ENCODE measurements at places on chromosomes 7 and 10.

DNA sequence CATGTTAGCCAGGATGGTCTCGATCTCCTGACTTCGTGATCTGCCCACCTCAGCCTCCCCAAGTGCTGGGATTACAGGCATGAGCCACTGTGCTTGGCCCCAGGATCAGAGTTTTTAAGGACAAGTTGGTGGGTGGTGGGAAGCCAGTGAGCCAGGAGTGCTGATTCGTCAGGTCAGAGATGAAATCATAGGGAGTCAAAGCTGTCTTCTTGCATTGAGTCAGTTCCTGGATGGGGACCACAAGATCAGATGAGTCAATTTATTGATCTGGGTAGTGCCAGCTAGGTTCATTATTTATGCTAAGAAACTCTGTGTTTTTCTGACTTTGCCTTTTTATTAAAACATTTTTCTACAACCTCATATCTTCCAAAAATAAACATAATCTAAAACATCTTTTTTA is 423.8 kb downstream of the ARL4A start:
- DNase-seq, result peak; percentile 21

DNA sequence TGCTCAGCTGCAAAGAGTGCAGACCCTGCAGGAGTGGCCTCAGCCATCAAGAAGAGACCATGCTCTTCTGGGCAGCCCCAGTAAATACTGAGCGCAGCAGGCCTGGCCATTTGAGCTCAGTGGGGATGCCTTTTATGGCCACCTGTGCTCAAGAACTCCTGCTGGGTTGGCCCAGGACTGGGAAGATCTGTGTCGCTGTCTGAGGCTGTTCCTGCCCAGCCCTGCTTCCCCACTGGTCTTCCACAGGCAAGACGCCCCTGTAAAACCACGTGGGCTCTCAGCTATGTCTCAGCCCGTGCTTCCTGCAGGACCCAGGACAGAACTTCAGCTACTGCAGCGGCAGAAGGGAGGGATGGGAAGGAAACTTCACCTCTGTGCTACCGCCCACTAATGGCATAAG is 10.5 kb upstream of the PPIF start:
- DNase-seq, result no peak

GRCh38 chr7:134660242-134660785 is 13.7 kb downstream of the BPGM start:
- DNase-seq, result no peak

- no peak for DNase-seq
Observed at GRCh38 chr7:88540012-88540411, 219.5 kb upstream of the ZNF804B start.

GRCh38 chr7:148987751-148988512 is 40.4 kb downstream of the PDIA4 start:
- DNase-seq, result peak; percentile 75

DNA sequence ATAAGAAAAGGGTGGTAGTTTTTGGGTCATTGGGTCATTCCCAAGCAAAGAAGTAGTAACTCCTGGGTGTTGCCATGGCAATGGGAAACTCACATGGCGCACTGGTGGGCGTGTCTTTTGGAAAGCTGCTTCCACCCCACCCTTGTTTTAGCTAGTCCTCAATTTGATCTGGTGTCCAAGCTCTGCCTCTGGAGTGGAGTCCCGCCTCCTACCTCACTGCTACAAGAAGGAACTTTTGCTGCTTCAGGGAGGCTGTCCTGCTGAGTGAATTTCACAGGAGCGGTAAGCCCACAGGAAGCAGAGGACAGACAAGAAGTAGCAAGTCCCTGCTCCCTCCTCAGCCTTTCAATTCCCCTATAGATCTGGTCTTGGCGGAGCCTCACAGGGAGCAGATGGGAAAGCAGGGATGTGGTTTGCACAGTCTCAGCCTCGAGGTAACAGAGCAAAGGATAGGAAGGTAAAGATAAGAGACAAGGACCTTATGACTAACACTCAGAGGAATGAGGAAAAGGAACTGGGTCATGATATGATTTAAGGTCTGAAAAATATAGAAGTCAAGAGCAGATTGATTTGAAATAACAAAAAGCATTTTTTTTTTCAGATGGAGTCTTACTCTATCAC is 700.3 kb downstream of the TNS3 start:
- DNase-seq, result no peak

GRCh38 chr10:124644771-124645415 is 99.3 kb downstream of the FAM53B start:
- DNase-seq, result no peak

DNA sequence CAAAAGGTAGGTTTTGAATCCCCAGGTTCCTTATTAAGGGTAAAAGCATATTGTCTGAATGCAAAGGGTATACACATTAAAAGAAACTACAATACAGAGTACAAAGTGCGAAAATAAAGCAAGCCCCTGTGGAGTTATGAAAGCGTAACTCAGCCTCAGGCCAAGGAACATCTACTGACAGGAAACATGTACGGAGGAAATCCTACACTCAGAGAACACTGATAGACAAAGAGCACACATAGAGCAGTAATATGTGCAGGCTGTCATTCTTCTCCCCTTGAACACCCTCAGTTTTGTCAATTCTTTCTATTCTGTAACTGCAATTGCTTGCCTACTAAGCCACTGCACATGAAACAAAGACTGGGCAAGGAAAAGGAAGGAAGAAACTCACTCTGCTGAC is 150.2 kb downstream of the DGKB start:
- no peak for DNase-seq

DNA sequence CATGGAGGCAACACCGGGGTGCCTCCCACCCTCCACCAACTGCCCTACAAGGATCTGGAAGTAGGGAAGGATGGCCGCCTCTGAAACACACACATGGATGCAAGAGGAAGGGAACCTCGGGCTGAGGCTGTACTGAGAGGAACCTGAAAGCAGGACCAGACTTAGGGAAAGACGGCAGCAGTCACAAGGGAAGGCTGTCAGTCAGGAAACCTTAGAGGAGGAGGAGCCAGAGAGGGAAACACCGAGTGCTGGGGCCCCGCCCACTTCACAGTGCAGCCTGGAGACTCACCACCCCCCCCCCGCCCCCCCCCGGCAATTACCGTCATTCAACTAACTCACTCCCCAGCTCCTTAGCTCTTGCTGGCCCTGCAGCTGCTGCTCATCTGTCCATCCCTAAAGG is 2.5 kb downstream of the CYREN start:
- peak; percentile 34 for DNase-seq

- no peak for DNase-seq
Observed at GRCh38 chr7:121023683-121024511, 35.4 kb downstream of the CPED1 start.

DNA sequence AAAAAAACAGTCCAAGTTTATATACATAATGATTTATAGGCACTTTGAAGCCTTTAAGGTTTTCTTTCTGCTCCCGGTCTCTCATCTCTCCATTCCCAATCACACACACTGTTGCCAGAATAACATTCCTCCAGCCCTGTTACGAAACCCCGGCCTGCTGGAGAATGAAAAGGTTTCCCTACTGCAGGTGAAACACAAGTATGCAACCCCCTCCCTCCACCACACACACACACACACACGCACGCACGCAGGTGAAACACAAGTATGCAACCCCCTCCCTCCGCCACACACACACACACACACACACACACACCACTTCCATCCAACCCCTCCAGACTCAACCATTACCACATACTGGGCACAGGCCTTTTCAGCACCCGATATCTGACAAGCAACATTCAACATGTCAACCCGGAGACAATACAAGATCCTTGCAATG is 87.5 kb downstream of the PARD3 start:
- no peak for DNase-seq

- peak; percentile 30 for DNase-seq
Observed at GRCh38 chr10:100183481-100183880, 2.3 kb downstream of the ERLIN1 start.

- peak; percentile 10 for DNase-seq
Observed at GRCh38 chr7:75054744-75055143, 18.9 kb downstream of the RCC1L start.

- no peak for DNase-seq
Observed at GRCh38 chr7:4840079-4840501, 21.7 kb downstream of the PAPOLB start.

GRCh38 chr10:125700355-125700911 is 17.5 kb upstream of the TEX36 start:
- DNase-seq, result peak; percentile 12

- DNase-seq, result no peak
Observed at GRCh38 chr10:90709727-90710126, 148.1 kb downstream of the HTR7 start.

- DNase-seq, result no peak
Observed at GRCh38 chr10:124378271-124378670, 40.5 kb downstream of the OAT start.

DNA sequence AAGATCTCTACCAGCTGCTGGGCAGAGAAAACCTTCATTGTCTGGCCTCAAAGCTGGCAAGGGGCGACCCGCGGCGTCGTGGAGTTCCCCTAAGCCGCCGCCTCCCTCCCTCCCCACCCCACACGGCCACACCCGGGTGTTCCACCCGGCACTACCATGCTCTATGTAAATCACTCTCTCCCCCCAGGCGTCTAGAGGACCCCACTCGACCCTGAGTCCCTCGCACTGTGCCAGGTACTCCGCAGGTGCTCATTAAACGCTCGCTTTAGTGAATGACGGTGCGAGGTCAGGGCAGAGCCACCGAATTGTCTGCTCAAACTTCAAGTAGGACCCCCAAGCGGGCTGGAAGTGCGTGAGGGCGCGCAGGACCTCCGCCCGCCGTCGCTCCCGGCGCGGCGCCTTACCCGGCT is 628 bp downstream of the PARP12 start:
- peak; percentile 37 for DNase-seq

DNA sequence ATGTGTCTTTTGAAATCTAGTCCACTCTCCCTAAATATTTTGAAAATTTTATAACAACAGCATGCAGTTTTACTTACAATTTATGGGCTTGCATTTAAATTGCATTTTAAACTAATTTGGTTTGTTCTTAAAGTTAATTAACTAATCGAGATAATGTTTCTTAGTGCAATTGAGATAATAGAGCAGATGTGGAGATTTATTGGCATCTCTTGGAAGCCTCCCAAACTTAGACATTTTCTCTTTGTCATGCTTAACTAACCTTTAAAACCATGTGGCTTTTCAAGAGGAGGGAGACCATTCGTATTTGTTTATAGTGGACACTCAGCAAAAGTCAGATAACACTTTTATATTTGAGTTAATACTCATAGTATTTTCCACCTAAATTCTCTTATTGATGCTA is 887.0 kb upstream of the CELF2 start:
- no peak for DNase-seq

GRCh38 chr7:151621961-151622360 is 102.3 kb upstream of the RHEB start:
- DNase-seq, result no peak

DNA sequence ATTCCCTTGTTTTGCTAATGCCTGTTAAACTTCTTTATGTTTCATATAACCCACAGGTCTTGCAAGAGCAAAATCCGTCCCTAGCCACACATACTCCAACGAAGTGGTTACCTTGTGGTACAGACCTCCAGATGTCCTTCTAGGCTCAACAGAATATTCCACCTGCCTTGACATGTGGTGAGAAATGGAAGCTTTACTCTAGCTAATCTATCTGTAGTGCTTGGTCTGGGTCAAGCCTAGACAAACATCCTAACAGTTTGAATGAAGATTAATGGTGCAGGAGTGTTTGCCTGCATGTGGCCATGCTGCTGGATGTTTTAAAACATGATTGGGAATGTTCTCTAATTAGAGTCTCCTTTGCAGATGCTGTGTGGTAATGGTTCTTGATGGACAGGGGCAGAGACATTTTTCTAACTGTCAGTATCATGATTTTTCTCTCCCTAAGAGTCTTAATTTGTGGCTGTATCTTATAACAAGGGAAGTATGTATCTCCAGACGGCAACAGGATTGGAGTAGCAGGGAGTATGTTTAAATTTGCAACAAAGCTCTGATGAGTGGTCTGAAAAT is 308.5 kb upstream of the FZD1 start:
- DNase-seq, result no peak

GRCh38 chr10:84542522-84543490 is 214.4 kb downstream of the CCSER2 start:
- DNase-seq, result no peak

GRCh38 chr7:127907110-127908040 is 123.9 kb downstream of the LRRC4 start:
- DNase-seq, result no peak

DNA sequence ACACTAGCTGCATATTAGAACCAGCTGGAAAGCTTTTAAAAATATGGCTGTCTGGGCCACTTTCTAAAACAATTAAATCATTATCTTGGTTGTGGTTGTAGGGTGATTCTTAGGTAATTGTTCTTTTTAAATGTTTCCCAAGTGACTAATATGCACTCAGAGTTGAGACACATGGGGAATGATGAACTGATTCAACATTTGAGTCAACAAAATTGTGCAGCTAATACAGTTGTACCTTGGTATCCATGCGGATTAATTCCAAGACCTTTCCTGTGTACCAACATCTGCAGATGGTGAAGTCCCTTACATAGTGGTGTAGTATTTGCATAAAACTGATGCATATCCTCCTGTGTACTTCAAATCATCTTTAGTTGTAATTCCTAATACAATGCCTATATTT is 242.2 kb downstream of the ATRNL1 start:
- DNase-seq, result peak; percentile 32

DNA sequence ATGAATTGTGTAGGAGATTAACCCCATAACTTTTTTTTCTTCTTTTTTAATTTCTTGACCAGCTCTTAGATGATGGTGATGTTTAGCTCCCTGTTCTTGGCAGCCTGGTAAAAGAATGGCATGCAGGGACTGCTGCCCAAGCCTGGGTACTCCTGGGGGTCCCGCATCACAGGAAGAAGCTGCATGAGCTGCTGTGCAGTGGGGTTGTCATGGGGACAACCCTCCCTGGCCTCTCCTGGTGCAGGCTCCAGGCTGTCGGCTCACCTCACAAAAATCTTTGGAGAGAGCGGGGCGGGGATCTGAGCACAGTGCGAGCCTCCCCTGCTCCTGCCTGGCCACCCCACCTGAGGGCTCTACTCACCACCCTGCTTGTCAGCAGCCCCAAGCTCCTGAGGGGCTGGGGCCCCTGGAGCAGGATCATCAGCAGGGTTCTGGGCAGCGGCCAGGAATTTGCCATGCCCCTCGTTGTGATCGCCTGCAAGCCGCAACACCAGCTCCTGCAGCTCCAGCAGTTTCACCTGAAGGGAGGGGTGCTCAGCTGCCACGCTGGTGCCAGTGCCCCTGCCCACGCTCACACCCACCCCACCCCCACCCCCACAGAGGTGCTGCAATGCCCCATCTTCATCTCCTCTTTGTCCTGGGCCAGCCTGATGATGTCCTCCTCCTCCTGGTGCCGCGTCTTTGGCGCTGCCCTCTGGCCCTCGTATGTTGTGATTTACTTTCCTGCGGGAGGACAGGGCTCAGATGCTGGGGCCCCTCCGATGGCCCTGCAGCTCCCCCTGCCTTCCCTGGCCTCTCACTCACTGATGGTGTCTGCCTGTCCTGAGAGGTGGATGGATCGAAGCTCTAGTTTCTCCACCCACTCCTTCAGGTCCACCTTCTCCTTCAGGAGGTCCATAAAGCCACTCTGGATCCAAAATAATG is 15.5 kb upstream of the MTPAP start:
- DNase-seq, result no peak

GRCh38 chr10:72244573-72245038 is 28.5 kb upstream of the ASCC1 start:
- DNase-seq, result no peak

DNA sequence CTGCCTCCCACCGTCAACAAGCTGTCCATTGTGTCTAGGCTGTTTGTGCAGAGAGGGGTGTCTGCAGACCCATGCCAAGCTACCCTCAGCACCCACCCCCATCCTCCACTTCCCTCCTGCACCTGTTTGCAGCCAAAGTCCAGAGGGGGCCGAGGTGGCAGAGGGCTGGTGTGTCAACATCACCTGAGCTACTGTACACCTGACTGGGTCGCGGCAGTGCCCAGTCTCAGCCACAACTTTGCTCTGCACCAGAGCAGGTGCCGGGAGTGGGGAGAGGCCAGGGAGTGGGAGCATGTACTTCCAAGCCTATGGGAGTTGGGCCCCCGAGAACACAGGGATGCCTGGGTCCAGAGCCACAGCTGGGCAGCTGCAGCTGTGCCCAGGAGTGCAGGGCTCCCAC is 93.1 kb downstream of the AUTS2 start:
- no peak for DNase-seq
